ENCODE measurements at places on chromosomes 12 and 14. TPM values are rescaled to one million over a fixed set of nuclear protein-coding genes. Genes with fewer than 3 reads are reported as not detected.
A peak's percentile ranks its signal among the peaks of the same experiment; 100 is the strongest.

DNA sequence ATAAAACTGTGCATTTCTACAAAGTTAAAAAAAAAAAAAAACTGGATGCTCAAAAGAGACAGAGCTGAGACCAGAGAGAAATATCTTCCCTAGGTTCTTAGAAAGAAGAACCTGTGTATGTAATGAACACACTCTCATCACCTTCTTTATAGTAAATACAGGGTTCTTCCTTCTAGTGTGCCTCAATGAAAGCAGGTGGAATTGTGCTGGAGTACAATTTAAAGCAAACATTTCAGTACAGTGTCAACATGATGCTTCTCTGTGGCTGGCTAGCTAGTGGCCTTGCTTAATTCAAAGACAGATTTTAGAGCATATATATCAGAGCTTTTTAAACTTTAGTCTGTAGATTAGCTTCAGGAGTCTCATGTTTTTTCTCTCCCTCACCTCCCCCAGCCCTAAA, 249.8 kb upstream of the ARHGAP5 start:
- H3K4me1 ChIP-seq: peaks cover 7% of the 10 kb centered on the region
- no peak overlapping the region for H3K4me3 ChIP-seq
- no peak for DNase-seq
- H3K27ac ChIP-seq: no peak overlapping the region
- no peaks in the 10 kb centered on the region for H3K27me3 ChIP-seq

DNA sequence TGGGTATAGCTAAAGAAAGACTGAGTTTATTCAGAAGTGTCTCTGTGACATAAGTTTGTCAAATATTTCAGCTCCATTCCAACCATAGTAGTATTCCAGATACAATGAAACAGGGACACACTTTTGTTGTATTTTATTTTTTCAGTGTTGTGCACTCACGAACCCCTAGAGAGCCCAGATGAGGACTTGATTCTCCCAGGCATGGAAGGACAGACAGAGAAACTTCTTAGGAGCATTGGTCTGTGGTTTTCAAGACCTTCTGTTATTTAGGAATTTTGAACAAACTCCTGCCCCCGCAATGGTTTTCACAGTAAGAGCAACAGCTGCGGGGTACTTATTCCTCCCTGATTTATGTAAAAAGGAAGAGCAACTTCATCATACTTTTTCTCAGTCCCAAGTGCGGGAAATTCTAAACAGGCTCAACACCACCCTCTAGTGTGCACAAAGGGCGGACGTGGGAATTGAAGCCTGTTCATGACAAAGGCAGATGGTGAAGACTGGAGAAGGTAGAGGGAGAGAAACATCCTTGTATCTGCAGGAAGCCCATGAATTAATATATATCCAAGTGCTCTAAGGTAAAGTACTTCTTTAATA, 147.6 kb downstream of the PAH start:
- no peak overlapping the region for H3K4me3 ChIP-seq
- H3K36me3 ChIP-seq: no peaks in the 10 kb centered on the region
- no peak overlapping the region for H3K27ac ChIP-seq
- H3K27me3 ChIP-seq: no peaks in the 10 kb centered on the region
- H3K4me1 ChIP-seq: no peaks in the 10 kb centered on the region

DNA sequence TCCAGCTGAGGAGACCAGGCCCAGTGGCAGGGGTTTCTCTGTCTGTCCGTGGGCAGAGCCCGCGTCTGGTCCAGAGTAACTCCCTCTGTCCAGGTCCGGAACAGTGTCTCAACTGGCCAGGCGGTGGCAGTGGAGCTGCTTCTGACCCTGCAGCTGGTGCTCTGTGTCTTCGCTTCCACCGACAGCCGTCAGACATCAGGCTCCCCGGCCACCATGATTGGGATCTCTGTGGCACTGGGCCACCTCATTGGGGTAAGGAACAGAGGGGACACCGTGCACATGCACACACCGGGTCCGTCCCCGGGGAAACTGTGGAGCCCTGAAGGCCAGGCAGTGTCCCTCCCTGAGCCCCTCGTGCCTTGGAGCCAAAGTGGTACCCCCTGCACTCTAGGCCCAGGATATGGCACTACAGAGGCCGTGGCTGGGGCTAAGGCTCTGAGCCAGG, 1.5 kb downstream of the AQP6 start:
- H3K27me3 ChIP-seq: no peaks in the 10 kb centered on the region
- peak; percentile 70 for DNase-seq
- no peak overlapping the region for H3K27ac ChIP-seq
- no peaks in the 10 kb centered on the region for H3K36me3 ChIP-seq
- H3K4me3 ChIP-seq: no peak overlapping the region

DNA sequence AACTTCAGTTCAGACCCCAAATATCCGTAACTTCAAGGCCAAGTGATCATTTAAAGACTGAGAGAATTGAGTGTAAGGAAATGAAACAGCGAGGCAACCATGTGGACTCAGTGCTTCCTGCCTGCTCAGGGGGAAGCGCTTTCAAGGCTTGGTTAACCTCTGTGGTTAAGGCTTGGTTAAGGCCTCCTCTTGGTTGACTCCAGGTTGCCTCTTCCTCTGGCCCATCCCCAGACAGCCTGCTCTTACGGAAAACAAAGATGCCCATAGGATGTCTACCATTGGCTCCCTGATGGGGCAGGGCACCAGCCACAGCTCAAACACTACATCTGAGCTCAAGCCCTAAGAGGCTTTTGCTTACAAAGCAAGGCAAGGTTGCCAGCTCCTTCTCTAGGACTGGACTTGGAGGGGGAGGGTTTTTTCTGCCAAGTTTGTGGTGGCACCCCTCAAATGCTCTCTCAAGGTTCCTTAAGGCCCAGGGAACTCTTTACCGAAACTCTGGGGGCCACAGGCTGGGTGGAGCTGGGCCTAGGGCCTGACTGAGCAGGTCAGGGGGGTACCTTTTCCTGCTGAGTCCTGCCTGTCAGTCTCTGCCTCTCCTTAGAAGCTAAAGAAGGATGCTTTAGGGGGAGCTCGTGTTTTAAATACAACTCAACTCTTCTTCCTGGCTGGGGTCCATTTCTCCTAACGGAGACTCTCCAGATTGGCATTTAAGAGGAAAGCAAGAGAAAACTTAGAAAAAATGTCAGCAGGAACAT, 13.7 kb downstream of the COL2A1 start:
- H3K4me1 ChIP-seq: no peaks in the 10 kb centered on the region
- H3K4me3 ChIP-seq: no peak overlapping the region
- no peak for DNase-seq

- H3K27me3 ChIP-seq: no peaks in the 10 kb centered on the region
- H3K4me1 ChIP-seq: no peaks in the 10 kb centered on the region
- H3K4me3 ChIP-seq: no peak overlapping the region
- no peak for DNase-seq
- no peaks in the 10 kb centered on the region for H3K36me3 ChIP-seq
Measured at GRCh38 chr12:20490213-20490612, 121.9 kb downstream of the PDE3A start.

- H3K4me1 ChIP-seq: no peaks in the 10 kb centered on the region
- no peak overlapping the region for H3K4me3 ChIP-seq
- H3K36me3 ChIP-seq: no peaks in the 10 kb centered on the region
- H3K27me3 ChIP-seq: no peaks in the 10 kb centered on the region
Measured at GRCh38 chr14:29821242-29821641, 106.4 kb downstream of the PRKD1 start.

DNA sequence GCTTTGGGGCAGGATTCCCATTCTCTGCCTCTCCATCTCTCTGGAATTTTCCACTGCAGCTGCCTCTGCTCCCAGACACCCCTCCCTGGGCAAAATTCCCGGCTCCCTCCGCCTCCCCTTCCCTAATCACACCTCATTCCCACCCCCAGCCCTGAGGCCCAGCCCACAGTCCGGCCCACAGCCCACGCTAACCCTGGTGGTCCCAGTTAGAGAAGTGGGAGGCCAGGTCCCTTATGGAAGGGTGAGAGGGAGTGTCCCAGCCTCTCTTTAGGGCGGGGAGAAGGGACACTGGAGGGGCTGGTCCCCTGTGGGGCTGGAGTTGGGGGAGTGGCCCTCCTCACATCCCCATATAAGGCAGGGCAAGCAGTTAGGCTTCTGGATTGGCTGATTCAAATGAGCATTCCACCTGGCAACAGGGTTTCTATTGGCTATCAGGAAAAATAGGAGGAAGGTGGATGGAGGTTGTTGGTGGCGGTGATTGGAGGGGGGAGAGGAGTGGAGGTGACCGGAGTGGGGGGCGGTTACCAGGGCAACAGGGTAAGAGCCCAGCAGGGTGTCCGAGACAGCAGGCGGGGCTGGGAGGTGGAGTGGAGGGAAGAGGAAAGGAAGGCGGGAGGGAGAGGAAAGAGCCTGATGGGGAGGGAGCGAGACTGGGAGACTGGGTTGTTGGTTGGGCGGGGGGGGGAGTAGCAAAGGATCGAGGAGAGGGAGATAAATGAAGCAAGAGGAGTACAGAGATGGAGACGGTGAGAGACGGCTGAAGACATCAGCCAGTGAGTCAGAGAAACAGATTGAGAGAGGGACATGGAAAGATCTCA, 1.9 kb upstream of the PTMS start:
- no peaks in the 10 kb centered on the region for H3K27me3 ChIP-seq
- H3K4me3 ChIP-seq: peak overlapping the region; percentile 13
- peak overlapping the region; percentile 80 for H3K27ac ChIP-seq
- peak; percentile 95 for DNase-seq
- H3K36me3 ChIP-seq: no peaks in the 10 kb centered on the region
- H3K4me1 ChIP-seq: no peaks in the 10 kb centered on the region

GRCh38 chr12:1619587-1619986, 9.4 kb upstream of the WNT5B start:
- H3K36me3 ChIP-seq: no peaks in the 10 kb centered on the region
- peak; percentile 78 for DNase-seq
- H3K4me3 ChIP-seq: no peak overlapping the region

GRCh38 chr14:21084998-21085853, 13.2 kb downstream of the ZNF219 start:
- H3K4me3 ChIP-seq: no peak overlapping the region
- peaks cover 13% of the 10 kb centered on the region for H3K4me1 ChIP-seq
- no peak for DNase-seq

DNA sequence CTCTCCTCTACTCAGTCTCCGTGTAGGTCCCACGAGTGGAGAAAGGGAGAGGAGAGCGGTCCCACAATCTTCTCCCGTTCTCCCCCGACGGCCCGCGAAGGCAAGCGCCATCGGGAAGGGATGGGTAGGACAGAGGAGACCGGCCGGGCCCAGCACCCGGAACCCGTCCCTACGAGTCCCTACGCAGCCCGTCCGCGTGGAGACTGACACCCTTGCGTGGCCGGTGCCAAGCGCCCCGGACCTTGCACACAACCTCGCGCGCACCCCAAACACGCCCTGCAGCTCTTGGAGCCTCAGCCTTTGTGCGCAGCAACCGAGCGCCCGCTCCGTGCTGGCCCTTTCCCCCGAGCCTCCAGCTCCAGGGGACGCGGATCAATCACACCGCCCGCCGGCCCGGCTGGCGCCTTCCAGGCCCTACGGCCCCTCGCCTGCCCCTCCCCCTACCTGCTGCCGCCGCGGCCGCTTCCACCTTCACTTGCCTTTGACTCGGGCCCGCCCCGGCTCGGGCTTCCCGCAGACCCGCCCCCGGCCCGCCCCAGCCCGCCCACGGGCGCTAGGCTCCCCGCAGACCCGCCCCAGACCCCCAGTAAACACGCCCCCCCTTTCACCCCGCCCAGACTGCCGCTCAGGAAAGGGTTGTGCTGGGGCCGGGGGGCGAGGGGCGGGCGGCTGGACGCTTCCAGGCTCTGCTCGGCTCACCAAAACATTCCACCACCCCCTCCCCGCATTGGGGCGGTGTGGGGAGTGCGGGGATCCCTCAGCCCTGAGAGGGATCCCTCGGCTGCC, at the start of gene NDRG2:
Gene NDRG2 (minus strand): TSS at position 477 of the 786 bp plus-strand sequence. CDS start 1,746 bp downstream, outside the sequence.
- peaks cover 38% of the 10 kb centered on the region for H3K4me1 ChIP-seq
- H3K27me3 ChIP-seq: no peaks in the 10 kb centered on the region
- peak; percentile 72 for DNase-seq
- peaks cover 23% of the 10 kb centered on the region for H3K36me3 ChIP-seq
- H3K27ac ChIP-seq: peak within 1 kb of the TSS; percentile 96

DNA sequence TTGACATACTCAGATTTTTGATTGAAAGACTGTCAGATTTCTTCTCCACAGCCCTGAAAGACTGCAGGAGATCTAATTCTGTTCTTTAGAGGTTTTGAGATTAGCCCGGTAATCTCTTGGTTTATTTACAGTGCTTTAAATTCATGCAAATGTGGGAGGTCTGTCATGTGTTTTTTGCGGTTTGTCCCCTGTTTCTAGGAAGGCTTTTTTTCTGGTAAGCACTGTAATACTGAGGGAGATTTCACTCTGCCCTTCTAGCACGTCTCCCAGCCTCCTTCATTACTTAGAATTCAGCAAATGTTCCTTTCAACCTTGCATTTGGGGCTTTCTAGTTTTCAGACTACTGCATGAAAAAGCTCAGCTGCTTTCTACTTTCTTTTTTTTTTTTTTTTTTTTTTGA, 31.1 kb downstream of the GPHN start:
- H3K27ac ChIP-seq: no peak overlapping the region
- no peak overlapping the region for H3K4me3 ChIP-seq
- H3K36me3 ChIP-seq: no peaks in the 10 kb centered on the region
- no peaks in the 10 kb centered on the region for H3K4me1 ChIP-seq
- H3K27me3 ChIP-seq: no peaks in the 10 kb centered on the region

DNA sequence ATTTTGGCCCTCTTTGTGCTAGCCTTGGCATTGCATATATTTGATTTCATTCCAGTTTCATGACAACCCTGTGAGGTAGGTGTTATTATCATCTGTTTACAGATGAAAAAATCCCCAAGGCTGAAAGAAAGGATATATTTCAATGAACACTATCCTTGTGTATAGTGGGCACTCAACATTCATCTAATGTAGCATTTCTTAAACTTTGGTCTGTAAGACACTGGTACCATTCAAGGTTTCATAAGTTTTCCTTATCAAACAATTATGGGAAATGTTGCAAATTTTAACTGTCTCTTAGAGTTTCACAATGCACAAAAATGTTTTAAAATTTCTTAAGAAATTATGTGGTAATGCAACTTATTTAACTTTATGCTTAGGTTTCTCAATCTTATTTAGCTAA, 44.3 kb downstream of the ATP23 start:
- no peaks in the 10 kb centered on the region for H3K27me3 ChIP-seq
- no peak overlapping the region for H3K4me3 ChIP-seq
- H3K27ac ChIP-seq: no peak overlapping the region
- no peak for DNase-seq
- no peaks in the 10 kb centered on the region for H3K4me1 ChIP-seq
- H3K36me3 ChIP-seq: no peaks in the 10 kb centered on the region

- no peaks in the 10 kb centered on the region for H3K4me1 ChIP-seq
- H3K4me3 ChIP-seq: no peak overlapping the region
- H3K27me3 ChIP-seq: no peaks in the 10 kb centered on the region
- H3K36me3 ChIP-seq: no peaks in the 10 kb centered on the region
- H3K27ac ChIP-seq: no peak overlapping the region
- no peak for DNase-seq
Measured at GRCh38 chr12:49417558-49417957, 50.3 kb downstream of the SPATS2 start.

The TMEM132D gene
- total RNA-seq: not detected

The GDF3 gene
- not detected for total RNA-seq

The TMEM229B gene
- total RNA-seq: 2.9 TPM

The CLEC2B gene
- total RNA-seq: 3.9 TPM

The PRIMA1 gene
- 2.2 TPM for total RNA-seq

The DPPA3 gene
- not detected for total RNA-seq

The TAS2R46 gene
- not detected for total RNA-seq

The CNTN1 gene
- total RNA-seq: 0.19 TPM

The DTD2 gene
- 18.3 TPM for total RNA-seq

The TAS2R8 gene
- not detected for total RNA-seq

The AQP5 gene
- not detected for total RNA-seq
